Chondrocyte (in vitro differentiated cells): ENCODE measurements at places on chromosomes 16 and 17. TPM values are rescaled to one million over a fixed set of nuclear protein-coding genes. Genes with fewer than 3 reads are reported as not detected.

DNA sequence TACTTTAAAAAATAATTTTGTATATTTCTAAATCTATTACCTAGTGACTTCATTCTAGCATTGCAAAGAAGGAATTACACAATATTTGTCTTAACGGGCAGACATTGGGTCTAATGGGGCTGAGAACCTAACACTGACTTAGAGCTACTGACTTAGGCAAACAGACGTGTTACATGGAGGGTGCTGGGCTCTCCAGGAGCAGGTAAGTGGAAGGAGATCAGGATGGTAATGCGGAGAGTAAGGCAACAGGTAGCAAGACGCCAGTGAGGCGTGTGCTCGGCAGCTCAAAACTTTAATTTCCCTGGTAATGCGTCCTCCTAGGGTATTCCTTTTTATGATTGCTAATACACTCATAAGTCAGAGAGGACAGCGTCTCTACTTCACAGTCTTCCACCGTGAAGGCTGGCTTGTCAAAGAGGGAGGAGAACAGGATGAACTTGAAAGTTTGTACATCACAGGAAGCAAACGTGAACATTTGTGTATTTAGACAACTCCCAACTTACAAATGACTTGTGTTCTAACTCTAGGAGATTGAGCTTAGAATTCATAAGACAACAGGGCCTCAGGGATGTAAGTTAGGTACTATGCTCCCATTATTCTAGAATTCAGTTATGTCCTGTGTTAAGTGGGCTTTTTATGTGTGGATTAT lies 4.6 kb downstream of the KRT28 start:
- no peak for DNase-seq

Gene ZNF652
- 45.0 to 59.3 TPM (median 48.0 TPM) in 3 replicates for total RNA-seq

GRCh38 chr16:31504159-31504558 lies 4.0 kb downstream of the RUSF1 start:
- no peak for DNase-seq

- no peak for DNase-seq
These were observed 33.0 kb downstream of the USP10 start for GRCh38 chr16:84732674-84733352.

DNA sequence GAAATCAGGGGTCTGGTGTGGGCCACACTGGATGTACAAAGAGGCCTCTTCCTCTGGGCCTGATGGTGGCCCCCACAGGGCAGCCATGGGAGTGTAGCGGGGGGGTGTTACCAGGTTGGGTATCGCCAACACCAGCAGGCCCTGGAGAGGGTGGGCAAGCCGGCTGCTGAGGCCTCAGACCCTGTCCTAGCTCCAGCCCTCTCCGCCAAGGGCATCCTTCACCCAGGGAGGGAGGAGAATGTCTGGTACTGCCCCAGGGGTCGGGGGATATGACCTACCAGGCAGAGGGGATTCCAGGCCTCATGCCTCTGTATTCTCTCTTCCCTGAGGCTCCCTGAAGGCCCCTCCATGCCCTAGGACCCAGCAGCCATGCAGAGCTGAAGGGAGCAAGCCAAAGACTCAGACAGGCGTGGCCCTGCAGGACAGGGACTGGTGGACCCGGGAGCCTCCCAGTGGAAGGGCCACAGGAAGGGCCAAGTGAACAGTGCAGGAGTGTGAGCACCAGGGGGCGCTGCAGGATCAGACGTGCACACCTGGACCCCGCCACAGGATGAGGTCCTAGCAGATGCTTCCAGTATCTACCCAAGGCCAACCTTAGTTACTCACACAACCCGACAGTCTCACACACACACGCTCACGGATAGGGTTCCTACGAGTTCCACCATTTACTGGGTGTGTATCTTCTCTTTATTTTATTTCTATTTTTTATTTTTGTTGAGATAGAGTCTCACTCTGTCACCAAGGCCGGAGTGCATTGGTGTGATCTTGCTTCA lies 10.9 kb upstream of the CES4A start:
- DNase-seq: no peak

DNA sequence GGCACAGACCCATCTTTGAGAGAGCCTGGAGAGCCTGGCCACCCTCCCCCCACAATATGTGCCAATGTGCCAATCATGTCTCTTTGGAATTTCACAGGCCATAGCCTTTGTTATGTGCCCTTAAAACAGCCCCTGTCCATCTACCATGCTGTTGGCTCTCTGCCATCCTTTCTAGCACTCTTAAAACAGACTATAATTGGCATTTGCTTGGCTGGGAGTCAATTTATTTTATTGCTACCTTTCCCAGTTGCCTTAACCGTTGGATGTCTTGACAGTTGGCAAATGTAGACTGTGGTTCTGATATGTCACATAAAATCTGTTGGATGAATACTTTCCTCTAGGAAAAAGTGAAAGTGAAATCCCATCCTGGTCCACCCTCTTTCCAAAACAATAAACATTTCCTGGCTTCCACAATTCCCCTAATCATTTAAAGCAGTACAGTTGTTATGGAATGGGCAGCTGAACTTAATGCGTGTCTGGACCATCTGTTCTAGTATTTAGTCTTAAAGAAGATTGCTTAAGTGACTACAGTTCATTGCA lies 394.0 kb downstream of the KCNJ2 start:
- DNase-seq: no peak

Gene ADAD2
- not detected in 3 replicates for total RNA-seq

- DNase-seq: no peak
These were observed 83.7 kb downstream of the RTN4RL1 start for GRCh38 chr17:1941272-1942065.

Gene KCNJ12
- total RNA-seq: 2.2 to 2.8 TPM (median 2.5 TPM) in 3 replicates

GRCh38 chr17:28977659-28978355 lies 26.5 kb upstream of the PHF12 start:
- DNase-seq: no peak

DNA sequence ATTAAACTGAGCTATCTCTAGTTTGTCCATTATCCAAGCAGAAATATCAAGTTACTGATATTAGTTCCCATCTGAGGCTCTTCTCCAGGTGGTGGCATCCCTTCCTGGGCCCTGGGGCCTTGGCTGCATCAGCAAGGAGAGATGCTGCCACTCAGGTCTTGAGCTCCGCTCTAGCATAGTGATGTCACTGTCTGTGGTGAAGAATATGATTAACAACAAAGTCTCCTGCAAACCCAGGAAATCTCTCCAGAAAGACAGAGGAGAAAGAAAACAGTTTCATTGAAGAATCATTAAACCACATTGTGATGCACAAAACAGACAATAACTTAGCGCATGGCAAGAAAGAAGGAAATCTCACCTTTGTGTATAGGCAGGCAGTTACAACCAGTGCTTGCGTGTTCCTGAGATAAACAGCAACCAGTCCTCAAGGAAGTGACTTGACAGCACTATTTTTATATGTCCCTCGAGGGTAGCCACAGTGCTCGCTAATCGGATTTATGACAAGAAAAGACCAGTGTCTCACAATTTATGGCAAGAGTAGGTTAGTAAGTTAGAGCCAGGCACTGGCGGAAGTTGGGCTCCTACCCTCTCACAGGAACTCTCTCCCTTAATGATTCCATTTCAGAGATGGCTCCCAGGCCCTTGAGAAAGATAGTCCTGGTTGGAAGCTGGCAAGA lies 151.1 kb downstream of the AHSP start:
- no peak for DNase-seq

DNA sequence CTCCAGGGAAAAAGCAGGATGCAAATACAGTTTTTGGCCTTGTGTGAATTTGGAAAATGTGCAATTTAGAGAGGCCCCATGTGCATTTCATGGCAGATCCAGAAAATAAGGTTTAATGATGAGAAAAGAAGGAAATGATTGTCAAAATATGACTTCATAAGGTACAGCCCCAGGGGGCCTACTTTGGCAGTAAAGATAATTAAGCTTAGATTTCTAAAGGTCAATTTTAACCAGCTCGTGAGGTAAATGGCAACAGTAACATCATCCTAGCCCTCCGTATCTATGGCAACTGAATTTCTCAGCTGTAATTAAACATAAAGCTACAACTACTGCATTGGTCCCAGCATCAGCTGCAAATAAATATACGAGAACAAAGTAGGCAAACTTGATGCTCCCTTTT lies 30.0 kb upstream of the PRSS54 start:
- DNase-seq: no peak

DNA sequence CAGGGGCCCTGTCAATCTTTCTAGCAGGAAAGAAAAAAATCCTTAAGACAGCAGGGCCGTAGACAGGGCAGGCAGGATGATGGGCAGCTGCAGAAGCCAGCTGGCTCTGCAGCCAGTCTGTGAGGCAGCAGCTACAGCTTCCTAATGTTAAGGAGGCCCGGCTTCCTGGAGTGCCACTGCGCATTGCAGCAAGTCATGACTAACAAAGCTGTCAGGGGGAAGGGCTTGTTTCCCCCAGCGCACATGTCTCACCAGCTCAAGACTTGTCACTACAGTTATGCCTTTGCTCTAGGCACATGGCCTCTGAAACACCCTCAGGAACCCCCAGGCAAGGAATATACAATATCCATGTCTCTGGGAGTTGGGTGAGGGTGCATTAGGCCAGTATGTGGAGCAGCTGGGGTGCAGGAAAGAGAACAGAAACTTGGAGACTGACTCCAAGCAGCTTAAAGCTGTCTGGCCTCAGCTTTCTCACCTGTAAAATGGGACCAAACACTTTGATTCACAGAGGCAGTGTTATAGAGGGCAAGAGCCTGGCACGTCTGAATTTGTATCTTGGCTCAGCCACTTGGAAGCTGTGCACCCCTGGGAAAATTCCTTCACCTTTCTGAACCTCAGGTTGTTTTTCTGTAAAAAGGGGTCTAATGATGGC lies 220.0 kb downstream of the HAPSTR1 start:
- no peak for DNase-seq

Gene KRTAP2-1
- not detected in 3 replicates for total RNA-seq

GRCh38 chr17:57187391-57187790 lies 68.9 kb upstream of the MSI2 start:
- DNase-seq: no peak

Gene FOXL1
- 7.7 to 10.1 TPM (median 8.1 TPM) in 3 replicates for total RNA-seq

GRCh38 chr17:2867441-2868424 lies 71.5 kb downstream of the RAP1GAP2 start:
- DNase-seq: no peak

DNA sequence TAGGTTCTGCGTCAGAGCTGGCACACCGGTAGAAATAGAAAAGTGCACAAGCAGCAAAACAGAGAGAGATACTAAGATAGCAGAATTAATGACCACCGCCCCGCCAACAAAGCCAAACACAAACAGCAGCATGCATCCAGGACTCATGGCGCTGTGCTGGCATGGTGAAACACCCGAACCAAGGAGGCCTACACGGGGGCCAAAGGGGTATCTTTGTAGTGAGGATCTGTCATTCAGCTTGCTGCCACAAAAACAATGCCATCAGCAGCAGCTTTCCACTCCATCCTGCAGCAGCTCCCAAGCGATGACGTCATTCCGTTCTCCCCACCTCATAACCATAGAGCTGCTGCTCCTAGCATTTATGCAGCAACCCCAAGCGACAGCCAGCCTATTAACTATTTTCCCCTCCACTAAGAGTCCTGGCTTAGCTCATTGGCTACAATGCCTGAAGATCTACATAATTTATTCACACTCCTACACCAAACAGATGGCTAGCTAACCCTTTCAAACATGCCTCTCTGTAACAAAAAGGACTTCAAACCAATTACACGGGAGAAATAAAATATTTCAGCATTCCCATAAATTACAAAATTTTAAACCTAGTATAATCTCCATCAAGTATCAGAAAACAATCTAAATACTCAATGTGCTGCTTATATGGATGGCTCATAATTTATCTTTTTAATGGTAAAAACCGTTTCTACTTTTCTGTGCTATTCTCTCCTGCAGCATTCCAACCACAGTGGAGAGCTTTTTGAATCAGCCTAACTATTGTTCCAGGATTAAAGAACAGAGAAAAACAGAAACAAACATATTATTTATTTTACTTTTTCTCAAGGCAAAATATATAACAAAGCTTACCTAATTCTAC lies 73.9 kb downstream of the SPAG9 start:
- DNase-seq: no peak

- peak; percentile 39 for DNase-seq
These were observed 59.8 kb upstream of the RPH3AL start for GRCh38 chr17:412211-413015.

GRCh38 chr16:25124503-25124902 lies 13.0 kb downstream of the LCMT1 start:
- no peak for DNase-seq

Gene FN3K
- total RNA-seq: 16.2 to 20.5 TPM (median 19.0 TPM) in 3 replicates

Gene ZNF469
- 19.0 to 62.8 TPM (median 60.5 TPM) in 3 replicates for total RNA-seq

DNA sequence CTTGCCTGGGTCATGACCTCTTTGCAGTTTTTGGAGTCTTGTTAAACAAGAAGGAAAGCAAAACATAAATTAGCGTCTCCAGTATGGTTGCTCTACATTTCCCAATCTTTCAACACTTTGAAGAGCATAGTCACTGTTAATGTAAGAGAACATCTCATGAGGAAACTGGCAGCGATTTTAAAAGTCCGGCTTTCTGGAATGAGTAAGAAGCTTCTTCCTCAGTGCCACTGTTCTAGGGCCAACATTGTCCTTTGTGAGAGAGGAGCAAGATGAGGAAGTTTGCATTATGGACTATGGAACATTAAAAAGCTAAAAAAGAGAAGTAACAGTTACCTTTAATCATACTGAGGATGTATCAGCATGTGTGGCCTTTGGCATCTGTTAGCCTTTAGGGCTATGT lies 73.1 kb downstream of the WNT3 start:
- DNase-seq: no peak

Gene OR1A1
- total RNA-seq: not detected in 3 replicates

DNA sequence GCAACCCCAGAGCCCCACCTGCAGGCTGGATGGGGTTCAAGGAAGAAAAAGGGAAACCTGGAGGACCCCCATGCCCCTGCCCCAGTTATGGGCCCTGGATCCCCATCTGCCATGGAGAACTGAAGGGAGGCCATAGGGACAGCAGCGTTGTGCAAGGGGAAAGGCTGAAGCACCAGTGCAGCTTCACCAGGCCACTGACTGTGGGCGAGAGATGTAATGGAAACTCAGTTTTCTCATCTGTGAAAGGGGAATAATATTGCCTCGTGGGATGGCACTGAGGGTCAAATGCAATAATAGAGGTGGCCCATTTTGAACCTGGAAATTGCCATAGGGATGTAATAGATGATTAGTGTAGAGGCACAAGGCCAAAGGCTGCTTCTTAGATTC lies 9.9 kb upstream of the TSPOAP1 start:
- DNase-seq: no peak

Gene FASN
- total RNA-seq: 132 to 145 TPM (median 141 TPM) in 3 replicates

DNA sequence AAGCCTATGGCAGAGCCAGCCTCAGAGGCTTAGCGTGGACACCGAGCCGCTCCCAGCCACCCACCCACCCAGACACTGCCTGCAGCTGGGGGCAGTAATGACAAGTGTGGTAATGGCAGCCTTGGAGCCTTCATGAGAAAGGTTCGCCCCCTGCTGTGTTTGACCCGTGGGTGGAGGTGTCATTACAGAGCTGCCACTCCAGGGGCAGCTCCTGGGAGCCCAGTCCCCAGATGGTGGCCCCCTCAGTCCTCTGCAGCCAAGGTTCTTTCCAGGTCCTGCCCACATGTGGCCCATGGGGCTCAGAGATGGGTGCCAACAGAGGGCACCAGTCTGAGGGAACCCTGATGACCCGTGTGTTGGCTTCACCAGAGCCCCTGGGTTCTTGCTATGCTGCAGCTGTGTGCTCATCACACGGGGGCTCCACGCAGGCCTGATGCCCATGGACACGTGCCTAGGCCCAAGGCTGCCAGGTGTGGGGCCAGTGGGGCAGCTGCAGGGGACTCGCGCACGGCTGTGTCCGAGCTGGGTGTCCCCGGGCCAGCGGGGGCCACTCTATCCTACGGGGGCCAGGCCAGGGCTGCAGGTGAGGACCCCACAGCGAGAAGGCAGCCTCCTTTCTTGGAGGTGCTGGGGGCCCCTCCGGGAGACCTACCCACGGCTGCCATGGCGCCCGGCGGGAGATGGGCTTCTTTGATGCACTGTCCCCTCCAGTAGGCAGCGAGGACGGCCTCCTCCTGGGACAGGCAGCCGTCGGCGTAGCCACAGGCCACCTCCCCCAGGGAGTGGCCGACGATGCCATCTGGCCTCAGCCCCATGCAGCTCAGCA lies 8.1 kb downstream of the FASN start:
- DNase-seq: no peak
